Small intestine (tissue), 16 donors: ENCODE measurements at places on chromosomes 5 and 9.
A peak's percentile ranks its signal among the peaks of the same experiment; 100 is the strongest.

- peak; percentile 77 for DNase-seq
These were observed 26.2 kb downstream of the IRF1 start for GRCh38 chr5:132464156-132464939.

GRCh38 chr9:130825351-130825651 is 9.8 kb upstream of the ABL1 start:
- DNase-seq: no peak

DNA sequence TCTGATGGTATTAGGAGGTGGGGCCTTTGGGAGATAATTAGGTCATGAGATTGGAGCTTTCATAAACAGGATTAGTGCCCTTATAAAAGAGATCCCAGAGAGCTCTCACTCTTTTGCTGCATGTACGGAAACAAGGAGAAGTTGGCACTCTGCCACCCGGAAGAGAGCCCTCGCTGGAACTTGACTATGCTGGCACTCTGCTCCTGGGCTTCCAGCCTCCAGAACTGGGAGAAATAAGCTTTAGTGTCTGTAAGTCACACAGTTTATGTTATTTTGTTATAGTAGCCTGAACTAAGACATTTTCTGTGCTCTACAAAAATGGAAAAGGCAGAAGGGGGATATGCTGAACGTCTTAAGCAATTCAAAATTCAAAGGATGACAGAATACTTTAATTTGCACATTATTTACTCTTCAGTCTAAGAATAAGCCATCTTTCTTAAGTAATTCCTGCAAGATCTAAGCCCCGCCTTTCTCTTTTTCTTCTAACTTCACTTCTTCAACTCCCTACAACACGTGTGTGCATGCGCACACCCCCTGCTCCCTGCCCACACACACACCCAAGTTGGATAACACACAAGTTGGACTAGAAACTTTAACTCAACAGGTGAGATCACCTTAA is 17.3 kb downstream of the NFIB start:
- DNase-seq: no peak

GRCh38 chr5:54289769-54290168 is 20.6 kb downstream of the ARL15 start:
- no peak for DNase-seq

DNA sequence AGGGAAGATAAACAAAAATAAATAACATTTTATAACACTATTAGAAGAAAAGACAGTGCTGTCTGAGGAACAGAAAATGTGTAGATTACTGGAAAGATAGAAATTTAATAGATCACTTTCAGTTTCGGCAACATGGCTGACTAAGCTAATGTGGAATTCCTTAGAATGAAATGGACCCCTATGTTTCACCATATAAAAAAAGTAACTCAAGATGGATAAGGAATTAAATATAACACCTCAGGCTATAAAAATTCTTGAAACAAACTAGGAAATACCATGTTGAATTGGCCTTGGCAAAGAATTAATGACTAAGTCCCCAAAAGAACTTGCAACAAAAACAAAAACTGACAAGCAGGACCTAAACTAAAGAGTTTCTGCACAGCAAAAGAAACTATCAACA is 558.3 kb downstream of the CHSY3 start:
- DNase-seq: no peak

DNA sequence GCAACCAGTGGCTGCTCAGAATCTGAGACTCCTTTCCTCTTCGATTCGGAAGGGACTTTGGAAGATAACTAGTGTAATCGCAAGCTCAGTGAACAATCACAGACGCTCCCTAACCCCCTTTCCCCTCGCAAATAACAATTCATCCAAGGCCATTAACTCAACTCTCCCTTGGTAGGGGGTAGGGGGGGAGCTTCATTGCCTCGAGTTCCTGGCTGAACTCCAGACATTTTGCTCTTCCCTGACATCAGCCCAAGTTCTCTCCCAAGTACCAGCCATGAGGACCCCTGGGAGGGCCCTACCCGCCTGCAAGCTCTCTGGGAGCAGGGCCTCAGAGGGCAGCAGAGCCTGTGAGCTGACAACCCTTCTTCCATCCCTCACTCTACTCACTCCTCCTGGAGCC is 8.4 kb downstream of the FAM163B start:
- DNase-seq: no peak

GRCh38 chr9:131885144-131885609 is 145.3 kb upstream of the RAPGEF1 start:
- no peak for DNase-seq

- no peak for DNase-seq
These were observed 91.0 kb downstream of the HSPA4 start for GRCh38 chr5:133142782-133143181.

GRCh38 chr9:133460405-133461175 is 812 bp downstream of the CACFD1 start:
- peak; percentile 92 for DNase-seq

- peak; percentile 60 for DNase-seq
These were observed 167.7 kb downstream of the CD180 start for GRCh38 chr5:67028941-67029340.

DNA sequence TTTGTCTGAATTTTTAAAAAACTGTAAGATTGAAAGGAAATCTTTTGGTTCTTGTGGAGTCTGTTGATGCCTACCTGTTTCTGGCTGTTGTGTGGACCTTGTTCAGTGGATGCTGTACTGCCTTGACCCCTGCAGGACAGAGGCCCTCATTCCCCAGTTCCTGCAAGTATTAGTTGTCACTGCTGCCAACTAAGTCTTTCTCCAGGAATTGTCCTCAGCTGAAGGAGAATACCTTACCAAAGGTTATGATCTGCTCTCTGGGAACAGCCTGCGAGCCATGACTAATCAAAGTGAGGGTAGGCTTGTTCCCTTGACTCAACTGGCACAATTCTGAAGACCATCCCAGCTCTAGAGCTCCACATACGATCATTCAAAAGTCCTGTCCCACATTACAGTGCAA is 145.3 kb upstream of the FST start:
- no peak for DNase-seq

GRCh38 chr9:89436963-89437625 is 60.8 kb downstream of the SEMA4D start:
- peak; percentile 47 for DNase-seq

DNA sequence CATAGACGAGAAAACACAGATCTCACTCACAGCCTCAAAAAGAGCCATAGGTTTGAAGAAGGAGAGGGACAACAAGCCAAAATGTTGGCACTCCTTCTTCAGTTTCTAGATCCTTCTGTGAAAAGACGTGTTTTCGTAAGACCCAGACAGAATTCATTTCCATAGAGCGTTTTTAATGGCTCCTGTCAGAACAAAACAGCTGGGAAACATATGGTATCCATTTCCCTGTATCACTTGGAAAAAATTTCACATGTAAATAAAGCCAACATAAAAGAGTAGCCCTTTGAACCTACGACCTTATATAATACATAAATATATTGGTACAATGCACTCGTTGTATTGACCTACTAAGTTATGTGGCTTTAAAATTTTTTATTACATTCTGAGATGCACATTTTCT is 108.1 kb downstream of the SNCAIP start:
- DNase-seq: no peak

DNA sequence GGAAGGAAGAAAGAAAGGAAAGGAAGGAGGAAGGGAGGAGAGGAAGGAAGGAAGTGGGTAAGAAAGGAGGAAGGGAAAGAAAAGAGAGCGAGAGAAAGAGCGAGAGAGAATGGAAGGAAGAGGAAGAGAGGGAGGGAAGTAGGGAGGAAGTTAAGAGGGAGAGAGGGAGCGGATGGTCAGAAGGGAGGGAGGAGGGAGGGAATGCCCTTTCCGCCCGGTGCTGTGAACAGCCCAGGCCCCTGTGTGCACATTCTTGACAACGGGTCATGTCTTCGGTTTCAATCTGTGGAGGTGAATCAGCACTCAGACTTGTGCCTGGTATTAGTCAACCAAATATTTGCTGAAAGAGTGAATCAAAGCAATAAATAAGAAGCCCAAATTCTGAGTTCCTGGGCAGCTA is 39.2 kb downstream of the PRUNE2 start:
- DNase-seq: no peak

DNA sequence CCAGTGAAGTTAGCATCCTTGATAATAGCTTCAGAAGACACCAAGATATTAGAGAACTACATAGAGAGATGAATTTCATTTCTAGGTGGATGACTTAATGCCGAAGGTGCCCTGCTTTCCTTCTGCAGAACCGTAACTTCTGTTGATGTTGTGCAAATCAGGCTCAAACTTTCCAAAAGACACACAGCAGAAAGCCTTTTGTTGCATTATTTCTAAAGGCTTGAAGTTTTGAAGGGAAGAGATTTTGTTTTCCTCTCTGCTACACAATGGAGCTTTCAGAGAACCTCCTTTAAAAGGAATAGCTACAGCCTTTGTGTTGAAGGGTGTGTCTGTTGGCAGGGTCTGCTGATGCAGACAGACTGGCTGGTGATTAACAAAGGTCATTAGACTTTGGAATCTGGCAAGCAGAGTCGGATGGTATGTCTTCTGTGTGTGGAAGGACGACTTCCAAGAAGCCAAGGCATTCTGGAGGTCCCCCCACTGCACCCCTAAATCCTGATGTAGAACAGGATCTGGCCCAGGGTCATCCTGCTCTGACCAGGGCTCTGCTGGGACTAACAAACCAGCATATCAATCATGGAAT is 57.8 kb downstream of the ZNF462 start:
- DNase-seq: peak; percentile 93

GRCh38 chr5:80810425-80810824 is 149.7 kb upstream of the RASGRF2 start:
- DNase-seq: peak; percentile 25

- DNase-seq: no peak
These were observed 226.5 kb downstream of the GLIS3 start for GRCh38 chr9:4073371-4073770.

DNA sequence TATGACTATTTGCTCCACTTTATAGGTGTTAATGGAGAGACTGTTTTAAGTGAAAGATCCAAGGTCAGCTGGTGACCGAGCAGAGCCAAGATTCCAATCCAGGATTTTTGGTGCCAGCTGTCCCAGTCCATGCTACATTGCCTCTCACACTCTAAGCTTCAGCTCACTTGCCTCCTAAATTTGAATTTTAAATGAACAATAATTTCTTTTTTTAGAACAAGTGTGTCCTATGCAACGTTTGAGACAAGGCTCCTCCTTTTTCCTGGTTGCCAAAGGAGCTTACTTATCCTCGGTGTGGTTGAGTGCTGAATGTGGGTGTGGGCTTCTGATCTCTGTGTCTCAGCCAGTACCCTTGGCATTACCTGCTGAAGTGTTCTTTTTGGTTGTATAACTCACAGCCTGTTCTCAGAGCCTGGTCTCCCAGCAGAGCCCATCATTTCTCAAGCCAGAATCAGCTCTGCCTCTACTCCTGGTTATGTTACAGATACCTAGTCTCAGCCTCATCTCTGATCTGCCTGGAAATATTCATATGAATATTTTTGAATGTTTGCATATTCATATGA is 4.0 kb upstream of the PRRC1 start:
- DNase-seq: no peak

DNA sequence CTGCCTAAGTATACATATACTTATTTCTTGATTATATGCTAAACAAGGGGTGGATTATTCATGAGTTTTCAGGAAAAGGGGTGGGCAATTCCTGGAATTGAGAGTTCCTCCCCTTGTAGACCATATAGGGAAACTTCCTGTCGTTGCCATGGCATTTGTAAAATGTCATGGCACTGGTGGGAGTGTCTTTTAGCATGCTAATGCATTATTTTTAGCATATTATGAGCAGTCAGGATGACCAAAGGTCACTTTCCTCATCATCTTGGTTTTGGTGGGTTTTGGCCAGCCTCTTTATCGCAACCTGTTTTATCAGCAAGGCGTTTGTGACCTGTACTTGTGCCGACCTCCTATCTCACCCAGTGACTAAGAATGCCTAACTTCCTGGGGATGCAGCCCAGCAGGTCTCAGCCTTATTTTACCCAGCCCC is 80.9 kb downstream of the ALDH7A1 start:
- DNase-seq: no peak

GRCh38 chr9:112705768-112706427 is 12.0 kb downstream of the INIP start:
- peak; percentile 74 for DNase-seq

DNA sequence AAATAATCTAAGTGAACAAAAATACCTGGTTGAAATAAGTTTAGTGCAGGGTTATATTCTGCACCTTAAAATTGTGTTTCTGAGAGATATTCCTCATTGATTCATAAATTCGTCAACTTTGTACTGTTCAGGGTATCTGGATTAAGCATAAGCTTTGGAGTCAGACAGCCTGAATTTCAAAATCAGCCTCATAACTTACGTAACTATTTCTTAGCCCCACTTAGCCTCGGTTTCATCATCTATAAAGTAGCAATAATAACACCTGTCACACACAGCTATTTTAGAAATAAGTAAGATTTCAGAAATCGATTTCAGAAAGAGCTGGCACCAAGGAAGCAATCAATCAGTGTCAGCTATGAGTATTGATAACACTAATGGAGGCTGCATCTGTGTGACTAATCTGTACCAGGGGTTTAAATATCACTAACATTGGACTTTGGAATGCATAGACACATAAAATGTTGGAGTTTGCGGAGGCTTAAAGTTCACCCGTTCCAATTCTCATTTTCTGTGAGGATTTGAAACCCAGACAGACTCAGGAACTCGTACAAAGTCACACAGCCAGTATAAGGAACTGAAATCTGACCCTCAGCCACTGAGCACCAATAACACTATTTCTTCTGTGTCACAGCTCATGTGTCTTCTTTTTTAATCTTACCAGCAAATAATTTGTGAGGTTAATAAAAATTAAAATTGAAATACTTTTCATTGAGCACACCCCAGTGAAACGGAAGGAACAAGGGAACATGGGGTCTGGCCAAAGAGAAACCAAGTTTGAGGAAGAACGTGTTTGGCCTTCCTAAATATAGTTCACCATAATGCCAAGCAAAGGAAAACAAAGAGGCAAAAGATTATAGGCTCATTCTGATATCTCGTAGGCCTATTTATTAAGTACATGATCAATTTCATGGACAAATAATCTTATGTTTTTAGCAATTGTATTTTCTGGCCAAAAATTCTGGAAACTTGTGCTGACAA is 194.4 kb upstream of the PTGER4 start:
- peak; percentile 81 for DNase-seq

DNA sequence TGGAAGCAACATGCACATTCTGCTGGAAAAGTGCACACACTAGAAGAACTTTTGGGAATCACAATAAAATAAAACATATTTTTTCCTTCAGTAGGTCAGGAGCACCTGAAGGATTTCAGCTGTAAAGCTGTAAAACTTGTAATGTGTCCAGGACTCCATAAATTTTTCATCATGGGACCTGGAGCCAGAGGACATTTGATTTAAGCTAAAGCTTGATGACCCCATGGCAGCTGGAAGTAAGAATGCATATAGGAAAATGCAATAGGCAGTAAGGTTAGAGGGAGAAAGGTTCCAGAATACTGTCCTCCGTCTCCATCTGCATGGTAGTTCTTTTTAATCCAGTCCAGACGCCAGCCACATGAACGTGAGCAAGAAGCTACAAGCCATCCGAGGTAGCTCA is 166.0 kb downstream of the ADAMTSL1 start:
- DNase-seq: no peak

- DNase-seq: no peak
These were observed 124.9 kb upstream of the ZNF462 start for GRCh38 chr9:106738109-106738508.
